HT-29 (cell line): ENCODE measurements at places on chromosomes 3 and 15.

GRCh38 chr15:58015565-58015964 lies 49.9 kb downstream of the ALDH1A2 start:
- DNase-seq: no peak

DNA sequence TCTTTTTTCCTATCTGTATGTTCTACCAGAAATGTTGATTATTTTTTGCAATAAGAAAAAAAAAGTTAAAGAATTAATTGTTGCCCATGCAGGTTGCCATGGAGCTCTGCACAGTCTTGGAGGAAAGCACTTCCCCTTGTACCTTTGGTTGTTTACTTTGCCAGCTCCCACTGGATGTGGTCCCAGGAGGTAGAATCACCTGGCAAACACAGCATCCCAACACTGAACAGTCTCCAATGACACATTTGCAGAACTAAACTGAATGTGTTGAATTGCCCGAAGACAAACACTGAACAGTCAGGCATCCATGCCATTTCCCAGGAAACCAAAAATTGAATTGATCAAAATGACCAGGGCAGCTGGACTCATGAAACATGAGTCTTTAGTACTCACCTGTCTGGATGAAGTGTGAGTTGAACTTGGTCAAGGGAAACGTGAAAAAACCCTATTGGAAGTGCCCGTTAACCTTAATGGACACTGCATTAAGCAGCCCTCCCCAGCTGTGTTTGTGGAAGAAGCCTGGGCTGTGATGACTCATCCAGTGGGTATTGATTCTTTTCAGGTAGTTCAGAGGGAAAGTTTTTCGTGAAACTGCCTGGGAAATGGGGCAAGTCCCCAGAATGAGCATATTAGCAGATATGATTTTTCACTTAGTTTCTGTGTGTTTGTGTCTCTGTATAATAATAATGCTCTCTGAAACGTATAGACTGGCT lies 284.7 kb upstream of the STT3B start:
- DNase-seq: peak; percentile 54

DNA sequence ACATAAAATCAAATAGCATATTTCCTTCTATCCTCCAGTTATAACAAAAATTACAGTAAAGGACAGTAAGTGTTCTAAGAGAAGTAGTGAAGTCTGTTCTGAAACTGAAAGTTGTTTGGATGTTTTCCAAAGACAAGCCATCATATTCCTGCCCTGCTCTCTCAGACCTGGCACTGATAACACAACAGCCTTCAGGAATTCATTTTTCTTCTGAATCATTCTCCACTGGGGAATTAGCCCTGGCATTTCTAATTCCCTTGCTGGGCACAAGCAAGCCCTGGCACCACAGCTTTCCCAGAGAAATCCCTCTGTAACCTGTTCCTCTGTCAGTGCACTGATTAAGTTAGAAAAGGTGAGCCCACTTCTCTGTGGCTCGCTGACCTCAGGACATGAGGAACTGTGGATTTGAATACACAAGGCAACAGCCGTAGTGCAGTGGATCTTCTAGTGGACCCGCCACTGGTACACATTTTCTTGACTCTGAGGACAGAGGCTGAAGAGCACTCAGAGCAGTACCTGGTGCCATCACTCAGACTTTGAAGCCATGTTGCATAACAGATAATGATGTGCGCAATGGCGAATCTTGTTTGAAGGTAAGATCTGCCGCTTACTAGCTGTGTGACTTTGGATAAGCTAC lies 61.6 kb downstream of the WWTR1 start:
- no peak for DNase-seq

- peak; percentile 60 for DNase-seq
Observed at GRCh38 chr3:141231952-141232823, 563 bp downstream of the PXYLP1 start.

GRCh38 chr3:17420668-17421067 lies 321.8 kb downstream of the TBC1D5 start:
- no peak for DNase-seq

DNA sequence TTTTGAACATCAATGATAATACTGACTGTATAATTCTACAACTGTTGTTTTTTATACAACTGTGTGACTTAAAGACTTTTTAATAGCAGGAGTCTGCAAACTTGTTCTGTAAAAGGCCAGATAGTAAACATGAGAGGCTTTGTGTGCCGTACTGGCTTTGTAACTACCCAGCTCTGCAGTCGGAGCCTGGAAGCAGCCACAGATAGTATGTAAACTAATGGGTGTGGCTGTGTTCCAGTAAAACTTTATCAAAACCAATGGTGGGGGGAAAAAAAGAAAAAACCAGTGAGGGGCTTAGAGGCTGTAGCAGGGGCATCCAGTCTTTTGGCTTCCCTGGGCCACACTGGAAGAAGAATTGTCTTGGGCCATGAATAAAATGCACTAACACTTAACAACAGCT lies 11.9 kb downstream of the ASB7 start:
- DNase-seq: no peak

GRCh38 chr3:37739579-37740290 lies 121.9 kb upstream of the CTDSPL start:
- no peak for DNase-seq
